ENCODE measurements at places on chromosomes 4 and X.

DNA sequence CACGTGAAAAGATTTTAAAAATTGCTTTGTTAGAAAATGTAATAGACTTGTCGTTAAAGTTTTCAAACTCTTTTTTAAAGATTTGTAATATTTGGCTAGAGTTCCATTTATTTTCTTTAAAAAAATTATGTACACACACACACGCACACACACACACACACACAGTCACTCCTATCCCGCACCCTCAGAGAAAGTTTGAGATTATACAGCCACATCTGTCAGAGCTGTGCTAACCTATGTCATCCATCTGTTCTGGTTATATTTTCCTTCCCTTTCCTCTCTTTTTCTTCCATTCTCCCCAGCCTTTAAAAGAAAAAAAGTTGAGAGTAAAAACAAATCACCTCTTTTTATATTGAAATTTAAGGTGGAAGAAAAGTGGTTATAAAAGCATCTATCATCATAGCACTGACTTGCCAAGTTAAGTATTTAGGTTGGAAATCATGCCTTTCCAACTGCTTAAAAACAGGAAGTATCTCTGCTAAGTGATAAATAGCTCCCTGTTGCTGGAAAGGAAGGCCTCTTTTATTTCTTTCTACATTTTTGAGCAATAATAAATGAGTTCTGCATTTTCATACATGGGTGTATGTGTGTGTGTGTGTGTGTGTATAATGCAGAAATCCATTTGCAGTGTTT lies 163.3 kb upstream of the SPRY1 start:
- DNase-seq: no peak

DNA sequence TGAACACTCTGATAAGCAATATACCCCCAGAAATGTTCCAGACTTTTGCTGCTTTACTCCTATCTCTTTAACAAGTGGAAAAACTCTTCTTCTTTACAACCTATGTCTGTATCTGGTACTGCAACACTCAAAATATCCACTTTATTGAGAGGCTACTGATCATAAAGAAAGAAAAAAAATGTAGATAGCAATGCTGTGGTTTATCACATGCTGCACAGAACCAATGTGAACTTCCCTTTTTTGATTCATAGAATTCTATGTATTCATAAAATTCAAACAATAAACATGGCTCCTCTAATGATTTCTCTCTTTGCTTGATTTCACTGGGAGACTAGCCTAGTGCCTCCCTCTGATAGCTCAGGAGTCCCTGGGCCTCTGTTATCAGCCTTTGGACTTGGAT lies 223.5 kb downstream of the ZNF674 start:
- no peak for DNase-seq

DNA sequence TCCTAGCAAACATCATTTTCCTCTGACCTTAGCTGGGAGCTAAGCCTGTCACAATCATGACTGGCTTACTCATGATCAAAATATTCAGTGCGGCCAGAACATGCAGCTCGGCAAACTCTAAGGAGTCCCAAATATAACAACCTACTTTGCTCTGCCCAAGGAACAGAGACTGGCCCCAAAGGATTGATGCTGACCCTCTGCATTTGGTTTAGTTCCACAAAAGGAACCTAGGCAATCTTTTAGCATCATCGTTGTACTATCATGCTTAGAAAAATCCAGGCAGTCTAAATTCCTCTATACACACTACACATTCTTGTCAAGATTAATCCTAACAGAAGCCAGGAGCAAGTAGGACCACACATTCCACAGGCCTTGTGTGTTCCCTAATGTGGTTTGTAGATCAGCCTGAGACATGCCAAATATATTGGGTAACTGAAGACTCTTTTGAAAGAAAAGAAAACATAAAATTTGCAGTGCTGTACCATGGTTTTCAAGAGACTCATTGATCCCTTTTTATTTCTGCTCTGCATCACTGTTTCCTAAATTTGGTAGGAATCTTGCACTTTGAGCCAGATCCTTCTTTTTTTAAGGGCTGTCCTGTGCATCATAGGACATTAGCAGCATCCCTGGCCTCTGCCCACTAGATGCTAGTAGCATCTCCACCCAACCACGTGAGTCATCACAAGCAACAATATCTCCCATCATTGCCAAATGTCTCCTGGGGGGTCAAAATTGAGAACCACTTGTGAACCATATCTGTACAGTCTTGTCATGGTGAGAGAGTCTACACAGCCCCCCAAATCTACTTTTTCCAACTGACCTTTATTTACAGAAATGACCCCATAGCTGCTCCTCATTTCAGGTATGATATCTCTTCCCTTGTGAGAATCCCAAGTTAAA lies 17.6 kb upstream of the CC2D2A start:
- no peak for DNase-seq

GRCh38 chrX:51894697-51895336 lies 1.4 kb downstream of the MAGED1 start:
- no peak for DNase-seq

GRCh38 chr4:150609131-150609530 lies 27.2 kb downstream of the MAB21L2 start:
- no peak for DNase-seq

DNA sequence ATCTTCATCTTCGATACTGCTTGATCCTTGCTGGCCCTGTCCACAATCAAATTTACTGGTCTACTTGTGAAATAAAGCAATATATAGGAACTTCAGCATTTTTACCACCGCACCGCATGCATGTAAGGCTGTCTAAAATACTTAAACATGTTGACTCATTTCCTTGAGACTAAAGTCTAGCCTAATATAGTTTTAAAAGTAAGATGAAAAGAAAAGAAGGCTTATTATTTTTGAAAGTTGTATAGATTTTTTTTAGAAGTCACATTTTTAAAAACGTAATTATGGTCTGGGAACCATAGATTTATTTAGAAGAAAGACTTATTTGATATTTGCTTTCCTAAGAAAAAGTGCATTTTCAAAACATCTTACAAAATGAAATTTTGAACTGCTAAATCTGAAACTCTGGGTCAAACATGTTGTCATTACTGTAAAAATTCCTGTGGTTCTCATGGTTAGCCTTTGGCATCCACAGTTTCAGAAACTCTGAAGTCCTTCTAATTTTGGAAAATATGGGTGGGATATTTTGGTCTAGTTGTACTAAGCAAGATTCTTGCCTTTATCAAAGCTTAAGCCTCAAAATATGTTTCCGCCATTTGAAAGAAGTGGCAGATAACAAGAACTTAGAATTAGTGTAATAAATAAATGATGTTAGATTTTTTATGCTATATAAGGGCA lies 423.5 kb upstream of the CTSO start:
- DNase-seq: no peak

- DNase-seq: no peak
Measured at GRCh38 chr4:155434904-155435303, 58.1 kb upstream of the MAP9 start.

DNA sequence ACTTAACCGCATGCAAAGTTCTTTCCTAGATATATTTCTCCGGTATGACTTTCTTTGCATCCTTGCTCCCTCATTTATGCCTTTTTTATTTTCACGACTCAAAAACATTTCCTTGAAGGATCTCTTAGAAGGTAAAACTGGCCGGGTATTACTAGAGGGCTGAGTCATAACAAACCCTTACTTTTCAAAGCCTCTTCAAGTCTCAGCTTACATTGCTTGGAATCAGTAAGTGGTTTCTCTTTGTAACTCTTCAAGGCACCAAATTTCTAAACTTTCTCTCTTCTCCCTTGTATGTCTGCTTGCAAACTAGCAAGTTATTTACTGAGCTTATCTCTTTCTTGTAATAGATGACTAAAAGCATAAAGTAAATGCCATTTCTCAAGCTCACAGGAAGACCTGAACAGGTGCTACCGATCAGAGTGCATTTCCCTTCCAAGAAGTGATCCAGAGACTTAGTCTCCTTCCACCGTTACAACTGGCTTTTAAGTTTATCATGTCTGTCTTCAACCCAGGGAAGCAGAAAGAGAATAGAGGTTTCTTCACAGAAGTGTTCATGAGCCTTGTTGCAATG lies 75.5 kb downstream of the ANXA10 start:
- DNase-seq: no peak

Data from stimulated activated CD4-positive, alpha-beta T cell treated with anti-CD3 and anti-CD28 coated beads, Interleukin-15, amount 100 ng/mL, for 48 hours (primary cell).